Esophagus mucosa (tissue), 1 donor: ENCODE measurements at places on chromosomes 5 and 9. TPM values are rescaled to one million over a fixed set of nuclear protein-coding genes. Genes with fewer than 3 reads are reported as not detected.

The COL23A1 gene
- 0.32 TPM for total RNA-seq

The UHRF2 gene
- 19.6 TPM for total RNA-seq

The PKD2L2 gene
- total RNA-seq: not detected

The PPP3R2 gene
- total RNA-seq: not detected

The GHR gene
- 2.4 TPM for total RNA-seq
